Activated CD8-positive, alpha-beta memory T cell treated with anti-CD3 and anti-CD28 coated beads for 1 hour (primary cell): ENCODE measurements at places on chromosomes 12 and 14.

DNA sequence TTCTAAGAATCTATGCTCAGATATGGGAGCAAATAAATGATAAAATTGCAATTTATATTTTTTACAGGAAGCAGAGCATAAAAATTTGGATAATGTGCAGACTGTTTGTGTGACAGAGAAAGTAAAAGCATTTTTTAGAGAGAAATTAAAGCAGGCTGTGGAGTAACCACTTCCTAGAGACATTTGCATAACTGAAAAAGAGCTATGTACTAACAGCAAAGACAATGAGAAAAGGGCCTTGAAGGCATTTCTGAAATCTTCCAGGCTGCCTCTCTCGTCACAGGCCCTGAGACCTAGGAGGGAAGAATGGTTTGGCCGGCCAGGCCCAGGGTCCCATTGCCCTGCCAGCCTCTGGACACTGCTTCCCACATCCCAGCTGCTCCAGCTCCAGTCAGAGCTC, 247.2 kb downstream of the ALX1 start:
- no peak for DNase-seq

- no peak for DNase-seq
Measured at GRCh38 chr14:87066221-87066817, 926.7 kb downstream of the GALC start.

DNA sequence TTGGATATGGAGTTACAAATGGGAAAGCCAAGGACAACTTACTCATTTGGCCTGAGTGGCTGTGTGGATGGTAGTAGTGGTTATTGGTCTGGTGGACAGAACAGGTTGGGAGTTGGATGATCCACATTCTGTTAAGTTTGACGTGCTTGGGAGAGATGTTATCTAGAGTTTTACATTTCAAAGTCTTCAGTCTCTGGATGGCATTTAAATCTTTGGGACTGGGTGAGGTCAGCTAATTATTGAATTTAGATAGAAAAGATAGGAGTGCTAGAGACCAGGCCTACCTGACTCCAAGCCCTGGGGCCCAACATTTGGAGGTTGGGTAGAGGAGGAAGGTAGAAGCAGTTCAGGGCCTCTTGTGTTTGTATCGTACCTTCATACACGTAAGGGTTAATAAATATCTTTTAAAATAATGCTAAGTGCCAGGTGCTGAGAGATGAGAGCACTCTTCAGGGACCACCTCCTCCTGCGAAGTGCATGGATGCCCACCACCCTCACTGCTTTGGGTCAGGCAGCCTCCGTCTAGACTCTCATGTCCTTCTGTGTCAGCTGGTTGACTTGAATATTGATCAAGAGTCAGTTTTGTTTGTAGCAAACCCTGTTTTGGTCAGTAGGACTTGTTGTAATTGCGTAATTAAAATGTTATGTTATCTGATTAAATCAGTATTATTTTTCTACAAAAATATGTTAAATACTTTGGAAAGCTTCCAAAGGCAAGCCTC, 460.4 kb upstream of the RGS6 start:
- DNase-seq, result no peak

- DNase-seq, result no peak
Measured at GRCh38 chr12:49533331-49533730, 5.5 kb upstream of the KCNH3 start.

GRCh38 chr12:15672671-15673270, 116.4 kb downstream of the EPS8 start:
- DNase-seq, result no peak
